ENCODE measurements at places on chromosomes 13 and 19.

GRCh38 chr19:58394821-58395219 is 636 bp upstream of the RNF225 start:
- DNase-seq, result no peak

GRCh38 chr19:10523135-10523636 is 5.9 kb upstream of the S1PR5 start:
- DNase-seq, result no peak

DNA sequence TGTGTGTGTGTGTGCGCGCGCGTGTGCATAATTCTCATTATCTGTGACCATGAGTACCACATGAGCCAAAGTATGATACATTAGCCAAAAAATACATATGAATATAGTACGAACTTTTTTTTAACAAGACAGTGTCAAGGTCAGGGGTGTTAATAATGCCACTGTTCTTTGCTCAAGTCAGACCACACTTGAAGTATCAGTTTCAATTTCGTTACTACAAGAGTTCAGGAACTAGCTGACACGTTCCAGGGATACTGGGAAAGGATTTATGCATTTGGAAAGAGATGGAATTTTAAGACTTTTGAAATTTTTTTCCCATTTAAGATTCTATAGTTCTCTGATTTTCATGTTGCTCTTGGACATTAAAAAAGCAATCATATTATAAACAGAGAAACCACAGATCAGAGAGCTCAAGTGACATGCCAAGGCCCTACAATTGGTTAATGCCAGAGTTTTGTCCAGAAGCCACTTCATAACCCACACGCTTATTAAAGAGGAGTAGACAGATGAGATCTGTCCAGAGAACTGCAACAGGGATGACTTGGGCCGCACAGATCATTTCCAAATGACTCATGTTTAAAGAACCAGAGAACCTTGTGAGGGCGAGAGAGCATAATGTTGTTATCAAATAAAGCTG is 718.8 kb upstream of the SGCG start:
- no peak for DNase-seq

GRCh38 chr13:66275416-66275815 is 954.7 kb downstream of the PCDH9 start:
- DNase-seq, result no peak

DNA sequence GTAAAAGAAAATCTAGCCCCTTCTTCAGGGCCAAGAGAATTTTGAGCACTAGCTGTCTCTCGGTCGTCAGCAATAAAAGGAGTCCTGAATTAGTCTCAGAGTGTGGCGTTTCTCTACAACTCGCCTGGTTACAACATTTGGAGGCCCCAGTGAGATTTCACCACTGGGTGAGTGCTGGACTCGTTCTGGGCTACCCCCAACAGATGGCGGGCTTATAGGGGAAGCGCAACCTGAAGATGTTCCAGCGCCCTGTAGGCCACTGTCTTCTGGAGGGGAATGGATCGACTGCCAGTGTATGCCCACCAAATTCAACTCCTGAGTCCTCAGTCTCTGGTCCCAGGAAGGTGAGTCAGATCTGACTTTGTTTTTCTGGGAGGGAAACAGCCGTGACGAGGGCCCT is 11.7 kb upstream of the ZNF181 start:
- DNase-seq, result no peak

- DNase-seq, result no peak
These were observed 38.1 kb downstream of the TMEM255B start for GRCh38 chr13:113796964-113797676.

GRCh38 chr13:73481886-73482445 is 423.2 kb downstream of the KLF5 start:
- DNase-seq, result no peak

GRCh38 chr13:28621449-28621848 is 37.5 kb upstream of the POMP start:
- no peak for DNase-seq

- no peak for DNase-seq
These were observed 199.8 kb upstream of the SGCG start for GRCh38 chr13:22980936-22981335.

- no peak for DNase-seq
These were observed 175.1 kb downstream of the ITGBL1 start for GRCh38 chr13:101627556-101627943.

DNA sequence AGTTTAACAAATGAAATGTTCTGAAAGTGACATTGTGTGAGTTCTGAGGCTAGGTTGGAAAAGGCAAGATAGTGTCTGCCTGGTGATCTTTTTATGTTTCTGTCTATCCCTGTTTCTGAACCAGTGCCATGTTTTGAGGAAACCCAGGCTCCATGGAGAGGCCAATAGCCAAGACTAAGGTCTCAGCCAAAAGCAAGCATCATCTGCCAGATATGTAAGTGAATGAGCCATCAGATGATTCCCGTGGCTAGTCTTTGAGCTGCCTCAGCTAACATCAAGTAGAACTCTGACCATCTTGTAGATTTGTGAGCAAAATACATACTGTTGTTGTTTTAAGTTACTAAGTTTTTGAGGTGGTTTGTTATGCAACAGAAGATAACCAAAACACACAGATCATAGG is 19.6 kb upstream of the CCNA1 start:
- no peak for DNase-seq

- peak; percentile 69 for DNase-seq
These were observed 176.9 kb downstream of the SHISA2 start for GRCh38 chr13:25874907-25875306.

DNA sequence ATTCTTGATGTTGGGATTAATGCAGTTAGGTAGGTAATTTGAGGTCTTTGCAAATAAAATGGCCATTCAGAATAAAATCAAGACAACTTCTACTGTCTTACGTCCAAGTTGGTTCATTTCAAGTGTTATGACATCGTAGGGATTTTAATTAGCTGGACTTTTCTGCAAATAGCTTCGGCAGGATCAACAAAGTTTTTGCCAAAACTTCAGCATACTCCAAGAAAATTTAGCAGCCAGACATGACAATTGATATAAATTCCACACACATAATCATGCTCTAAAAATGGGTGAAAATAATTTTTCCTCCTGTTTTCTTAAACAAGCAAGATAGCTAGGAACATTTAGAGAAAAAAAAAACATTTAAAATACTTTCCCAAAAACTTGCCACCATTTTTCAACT is 158.8 kb downstream of the RGCC start:
- no peak for DNase-seq

DNA sequence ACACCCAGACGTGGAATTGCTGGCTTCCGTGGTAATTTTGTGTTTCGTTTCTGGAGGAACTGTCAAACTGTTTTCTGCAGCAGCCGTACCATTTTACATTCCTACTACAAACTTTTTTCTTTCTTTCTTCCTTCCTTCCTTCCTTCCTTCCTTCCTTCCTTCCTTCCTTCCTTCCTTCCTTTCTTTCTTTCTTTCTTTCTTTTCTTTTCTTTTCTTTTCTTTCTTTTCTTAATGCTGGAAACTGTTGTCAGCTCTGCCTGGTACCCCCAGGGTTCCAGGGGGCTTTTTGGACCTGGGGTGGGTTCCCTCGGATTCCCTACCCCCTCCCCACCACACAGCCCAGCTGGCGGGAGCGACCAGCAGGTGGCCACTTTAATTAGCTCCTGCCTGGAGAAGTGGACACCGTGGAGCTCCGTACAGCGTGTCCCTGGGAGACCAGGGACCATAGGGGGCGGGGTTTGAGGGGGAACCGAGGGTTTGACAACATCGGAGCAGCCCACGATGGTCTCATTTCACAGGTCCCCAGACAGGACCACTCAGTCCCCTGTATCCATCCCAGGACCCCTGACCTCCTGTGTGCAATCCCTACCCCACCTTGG is 24.4 kb downstream of the CELF5 start:
- no peak for DNase-seq

GRCh38 chr19:17762505-17763229 is 11.4 kb downstream of the FCHO1 start:
- DNase-seq, result no peak

DNA sequence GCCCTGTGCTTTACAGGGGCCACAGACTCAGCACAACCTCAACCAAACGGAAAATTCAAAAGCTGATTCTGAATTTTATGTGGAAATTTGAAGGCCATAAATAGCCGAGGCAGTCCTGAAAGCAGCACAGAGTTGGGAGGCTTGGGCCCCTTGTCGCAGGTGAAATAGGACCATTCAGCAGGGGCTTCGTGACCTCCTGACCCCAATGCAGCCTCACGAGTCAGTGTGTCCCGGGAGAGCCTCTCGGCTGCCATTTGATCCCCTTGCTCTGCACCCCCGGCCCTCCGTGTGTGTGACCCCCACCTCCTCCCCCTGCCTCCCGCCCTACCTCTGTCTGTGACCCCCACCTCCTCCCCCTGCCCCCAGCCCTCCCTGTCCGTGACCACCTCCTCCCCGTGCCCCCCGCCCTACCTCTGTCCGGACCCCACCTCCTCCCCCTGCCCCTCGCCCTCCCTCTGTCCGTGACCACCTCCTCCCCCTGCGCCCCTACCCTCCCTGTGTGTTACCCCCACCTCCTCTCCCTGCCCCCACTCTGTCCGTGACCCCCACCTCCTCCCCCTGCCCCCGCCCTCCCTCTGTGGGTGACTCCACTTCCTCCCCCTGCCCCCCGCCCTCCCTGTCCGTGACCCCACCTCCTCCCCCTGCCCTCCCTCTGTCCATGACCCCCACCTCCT is 41.7 kb upstream of the TFDP1 start:
- DNase-seq, result no peak

GRCh38 chr13:97015661-97016350 is 21.5 kb upstream of the OXGR1 start:
- peak; percentile 47 for DNase-seq

- DNase-seq, result no peak
These were observed 23.2 kb upstream of the GPC5 start for GRCh38 chr13:91375116-91375729.

GRCh38 chr13:99258210-99258860 is at the start of gene GPR18:
TSS of gene GPR18 (minus strand) at chr13:99258379. CDS start at chr13:99255872, 2,507 bp downstream.
- DNase-seq, result peak; percentile 62

GRCh38 chr19:3207461-3208242 is 16.8 kb upstream of the CELF5 start:
- DNase-seq, result no peak

- peak; percentile 68 for DNase-seq
These were observed at the start of gene ZNF285 for GRCh38 chr19:44401139-44402115. TSS of gene ZNF285 (minus strand) at chr19:44401608. CDS start at chr19:44397213, 4,395 bp downstream.

- DNase-seq, result no peak
These were observed 12.2 kb downstream of the ZNF112 start for GRCh38 chr19:44344255-44344654.

DNA sequence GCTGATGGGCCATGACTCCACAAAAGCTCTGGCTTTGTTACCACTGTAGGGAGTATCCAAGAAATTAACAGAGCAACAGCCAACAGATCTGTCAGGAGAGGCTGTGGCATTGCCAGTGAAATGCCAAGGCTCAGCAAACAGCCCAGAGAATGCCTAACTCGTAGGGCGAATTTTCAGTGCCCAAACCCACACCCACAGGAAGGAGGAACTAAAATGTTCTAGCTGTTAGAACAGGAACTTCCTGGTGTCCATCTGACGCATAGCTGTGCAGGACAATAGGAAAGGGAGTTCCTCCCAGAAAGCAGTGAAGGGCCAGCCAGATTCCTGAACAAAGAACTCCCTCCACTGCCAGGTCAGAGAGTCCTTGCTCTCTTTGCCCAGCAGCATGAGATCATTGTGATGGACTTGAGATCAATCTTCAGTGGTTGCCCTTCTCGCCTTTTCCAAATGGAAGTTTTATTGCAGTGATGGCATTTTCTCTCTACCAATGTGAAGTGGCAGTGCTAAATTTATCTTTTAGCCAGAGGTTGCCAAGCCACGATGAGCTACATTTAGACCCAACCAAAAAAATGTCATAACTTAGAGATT is 224.2 kb upstream of the STARD13 start:
- no peak for DNase-seq

GRCh38 chr19:6476155-6476895 is 5.3 kb downstream of the DENND1C start:
- peak; percentile 65 for DNase-seq

GRCh38 chr19:41646589-41647204 is 19.8 kb upstream of the CEACAM4 start:
- no peak for DNase-seq

GRCh38 chr13:25943658-25944057 is 108.2 kb downstream of the SHISA2 start:
- no peak for DNase-seq

GRCh38 chr13:100650326-100650725 is 24.3 kb downstream of the TMTC4 start:
- no peak for DNase-seq

DNA sequence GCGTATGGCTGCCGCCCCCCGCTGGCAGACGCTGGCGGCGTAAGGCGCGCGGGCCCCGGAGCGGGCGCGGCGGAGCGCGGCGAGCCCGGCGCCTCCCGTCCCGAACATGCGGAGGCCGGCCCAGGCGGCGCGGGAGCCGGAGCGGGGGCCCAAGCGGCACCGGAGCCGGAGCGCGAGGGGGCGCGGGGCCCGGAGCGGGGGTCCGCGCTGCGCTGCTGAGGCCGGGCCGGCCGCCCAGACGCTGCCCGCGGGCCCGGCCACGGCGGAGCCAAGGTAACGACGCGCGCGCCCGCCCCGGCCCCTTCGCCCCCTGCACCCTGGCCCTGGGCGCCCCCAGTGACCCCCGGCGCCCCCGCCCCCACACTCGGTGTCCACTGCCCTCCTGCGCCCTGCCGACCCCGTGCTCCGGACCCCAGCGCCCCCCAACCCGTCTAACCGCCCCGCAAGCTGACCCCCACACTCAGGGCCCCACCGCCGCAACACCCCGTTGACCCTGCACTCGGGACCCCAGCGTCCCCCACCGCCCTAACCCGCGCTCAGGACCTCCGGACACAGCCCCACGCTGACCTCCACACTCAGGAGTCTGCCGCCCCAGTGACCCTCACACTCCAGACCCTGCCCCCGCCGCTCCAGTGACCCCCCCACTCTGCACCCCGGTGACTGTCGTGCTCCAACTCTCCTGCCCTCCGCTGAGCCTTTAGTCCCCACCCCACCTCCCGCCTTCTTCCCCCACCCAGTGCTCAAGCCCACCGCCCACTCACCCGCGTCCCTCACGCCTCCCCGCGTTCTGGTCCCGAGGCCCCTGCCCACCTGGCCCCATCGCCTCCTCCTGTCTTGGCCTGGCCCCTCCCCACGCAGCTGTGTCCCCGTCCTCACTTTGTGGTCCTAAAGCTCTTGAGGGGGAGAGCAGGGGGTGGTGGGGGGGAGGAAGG is at the start of gene CSNK1G2:
TSS of gene CSNK1G2 (plus strand) at position 27 of the 932 bp plus-strand sequence. CDS start 28,601 bp downstream, outside the sequence.
- DNase-seq, result no peak

DNA sequence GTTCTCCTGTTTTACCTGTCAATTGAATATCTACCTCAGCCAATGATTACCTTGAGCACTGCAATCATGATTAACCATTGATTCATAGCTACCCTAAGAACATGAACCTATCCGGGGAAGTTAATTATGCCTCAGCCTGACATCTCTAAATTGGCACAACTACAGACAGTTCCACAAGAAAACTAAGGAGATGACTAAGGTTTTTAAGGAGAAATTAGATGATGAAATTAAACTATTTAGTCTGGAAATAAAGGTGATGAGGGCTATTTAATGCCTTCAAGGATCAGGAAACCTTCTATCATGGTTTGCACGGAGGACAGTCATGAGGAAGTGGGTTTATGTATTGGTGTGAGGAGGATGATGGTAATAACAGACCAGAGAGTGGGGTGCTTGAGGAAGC is 203.4 kb downstream of the COL4A1 start:
- no peak for DNase-seq

Data from central memory CD4-positive, alpha-beta T cell (primary cell).